HS-5 (cell line): ENCODE measurements at places on chromosomes 4 and X.

DNA sequence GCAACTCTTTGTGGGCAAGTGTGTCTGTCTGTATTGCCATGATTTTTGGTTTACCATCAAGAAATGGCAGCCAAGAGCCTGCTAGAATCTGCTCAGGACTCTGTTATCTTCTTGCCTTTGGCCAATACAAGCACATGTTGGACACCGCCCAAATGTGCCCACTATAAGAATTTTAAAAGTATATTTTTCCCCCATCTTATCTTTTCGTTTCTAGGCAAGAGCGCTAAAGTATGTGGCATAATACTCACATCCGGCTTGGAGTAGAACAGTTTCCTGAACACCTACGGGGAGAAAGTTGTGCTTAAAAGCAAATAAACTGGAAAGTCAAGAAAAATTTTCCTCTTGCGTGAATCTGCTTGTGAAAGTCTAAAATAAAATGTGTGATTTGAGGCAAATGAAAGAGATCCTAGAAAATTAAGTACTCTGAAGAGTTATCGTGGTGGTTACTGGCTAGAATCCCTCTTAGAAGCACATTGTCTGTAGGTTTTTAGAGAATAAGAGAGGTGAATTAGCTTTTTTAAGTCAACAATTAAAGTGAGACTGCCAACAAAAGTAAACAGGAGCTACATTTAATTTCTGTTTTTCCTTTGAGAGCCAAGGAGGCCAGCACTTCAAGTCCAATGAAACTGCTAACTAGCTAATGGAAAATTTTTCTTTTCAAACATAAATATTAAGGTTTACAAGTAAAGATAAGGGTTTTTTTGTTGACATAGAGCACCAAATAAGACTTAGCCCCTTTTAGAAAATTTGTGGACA lies 220.2 kb downstream of the SOWAHB start:
- no peak for DNase-seq

DNA sequence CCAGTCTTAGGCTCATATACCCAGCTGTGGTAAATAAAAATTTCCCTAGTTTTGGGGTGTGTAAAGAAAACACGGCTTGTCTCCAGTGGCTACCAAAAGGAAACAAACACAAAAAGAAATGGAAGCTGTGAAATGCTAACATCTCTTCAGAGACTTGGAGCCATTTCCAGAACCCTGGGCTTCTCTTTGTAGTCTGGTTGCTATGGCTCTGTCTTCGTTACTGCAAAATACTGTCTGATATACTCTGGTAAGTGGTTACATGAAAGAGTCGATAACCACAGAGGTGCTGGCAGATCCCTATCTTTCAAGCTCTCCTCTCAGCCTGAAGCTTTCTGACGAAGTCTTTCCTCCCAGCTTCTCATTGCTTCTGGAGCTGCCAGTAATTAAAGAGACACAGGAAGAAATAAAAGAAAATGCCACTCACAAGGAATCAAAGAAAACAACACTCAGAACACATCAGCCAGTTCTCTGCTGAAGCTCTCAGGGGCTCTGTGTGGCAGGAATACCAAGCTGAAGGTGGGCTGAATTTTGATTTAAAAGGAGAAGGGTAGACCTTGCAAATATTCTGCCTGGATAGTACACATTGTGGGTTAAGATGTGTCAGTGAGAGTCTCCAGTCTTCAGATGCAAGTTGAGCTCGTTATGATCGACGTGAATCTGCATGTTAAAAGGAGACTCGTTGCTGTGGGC lies 107.6 kb upstream of the FAM9C start:
- no peak for DNase-seq

GRCh38 chr4:25290490-25291067 lies 22.0 kb upstream of the ZCCHC4 start:
- no peak for DNase-seq

GRCh38 chr4:177400030-177400429 lies 42.2 kb downstream of the AGA start:
- no peak for DNase-seq

GRCh38 chr4:178340468-178340867 lies 898.2 kb upstream of the AGA start:
- no peak for DNase-seq

DNA sequence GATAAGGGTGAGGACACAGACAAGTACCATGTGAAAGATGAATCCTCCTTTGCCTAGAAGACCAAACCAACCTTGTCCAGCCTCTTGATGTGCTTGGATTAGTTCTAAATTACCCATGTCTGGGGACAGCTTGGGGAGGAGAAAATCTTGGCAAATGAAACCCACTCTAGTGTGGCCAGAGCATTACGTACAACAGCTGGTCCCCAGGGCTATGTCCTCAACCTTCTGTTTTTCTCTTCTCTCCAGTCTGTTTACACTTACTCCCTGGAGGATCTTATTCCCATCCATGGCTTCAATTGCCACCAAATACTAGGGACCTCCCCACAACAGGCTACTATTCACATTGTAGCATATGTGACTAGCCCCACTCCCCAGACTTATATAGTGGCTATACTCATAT lies 384.5 kb downstream of the OPHN1 start:
- DNase-seq: no peak

GRCh38 chr4:89245459-89245858 lies 62.1 kb downstream of the GPRIN3 start:
- no peak for DNase-seq

- no peak for DNase-seq
These were observed 59.0 kb downstream of the EDA start for GRCh38 chrX:69674891-69675290.

- peak; percentile 36 for DNase-seq
These were observed 113.4 kb upstream of the FAM241A start for GRCh38 chr4:112031712-112032328.

DNA sequence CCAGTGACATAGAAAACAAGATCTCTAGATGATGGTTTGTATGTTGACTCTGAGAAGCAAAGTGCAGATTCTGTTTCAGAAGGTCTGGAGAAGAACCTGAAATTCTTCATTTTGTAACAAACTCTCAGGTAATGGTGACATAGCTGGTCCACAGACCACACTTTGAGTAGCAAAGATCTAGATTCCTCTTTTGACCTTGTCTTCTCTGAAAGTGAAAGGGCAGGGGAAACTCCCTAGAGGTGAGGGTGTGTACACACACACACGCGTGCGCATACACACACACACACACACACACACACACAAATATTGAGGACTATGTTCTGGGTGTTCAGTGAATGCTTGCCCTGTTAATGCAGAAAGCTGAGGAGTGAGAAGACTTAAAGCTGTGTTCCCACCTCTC lies 110.1 kb downstream of the NHSL2 start:
- no peak for DNase-seq

- DNase-seq: no peak
These were observed 71.3 kb upstream of the CAMK2D start for GRCh38 chr4:113832803-113833202.

- no peak for DNase-seq
These were observed 131.9 kb upstream of the MSX1 start for GRCh38 chr4:4727536-4727935.

- no peak for DNase-seq
These were observed 3.9 kb downstream of the HMX1 start for GRCh38 chr4:8867624-8868320.

DNA sequence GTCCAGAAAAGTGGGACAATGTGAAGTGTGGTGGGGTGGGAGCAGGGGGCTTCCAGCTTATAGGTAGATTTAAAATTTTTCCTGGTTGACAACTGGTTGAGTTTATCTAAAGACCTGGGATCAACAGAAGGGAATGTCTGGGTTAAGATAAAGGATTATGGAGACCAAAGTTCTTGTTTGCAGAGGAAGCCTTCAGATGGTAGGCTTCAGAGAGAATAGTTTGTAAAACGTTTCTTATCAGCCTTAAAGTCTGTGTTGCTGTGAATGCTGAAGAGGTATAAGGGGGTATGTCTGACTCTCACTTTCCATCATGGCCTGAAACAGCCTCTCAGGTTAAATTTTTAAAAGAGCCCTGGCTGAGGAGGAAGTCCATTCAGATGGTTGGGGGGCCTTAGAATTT lies 20.5 kb downstream of the MGST2 start:
- no peak for DNase-seq

DNA sequence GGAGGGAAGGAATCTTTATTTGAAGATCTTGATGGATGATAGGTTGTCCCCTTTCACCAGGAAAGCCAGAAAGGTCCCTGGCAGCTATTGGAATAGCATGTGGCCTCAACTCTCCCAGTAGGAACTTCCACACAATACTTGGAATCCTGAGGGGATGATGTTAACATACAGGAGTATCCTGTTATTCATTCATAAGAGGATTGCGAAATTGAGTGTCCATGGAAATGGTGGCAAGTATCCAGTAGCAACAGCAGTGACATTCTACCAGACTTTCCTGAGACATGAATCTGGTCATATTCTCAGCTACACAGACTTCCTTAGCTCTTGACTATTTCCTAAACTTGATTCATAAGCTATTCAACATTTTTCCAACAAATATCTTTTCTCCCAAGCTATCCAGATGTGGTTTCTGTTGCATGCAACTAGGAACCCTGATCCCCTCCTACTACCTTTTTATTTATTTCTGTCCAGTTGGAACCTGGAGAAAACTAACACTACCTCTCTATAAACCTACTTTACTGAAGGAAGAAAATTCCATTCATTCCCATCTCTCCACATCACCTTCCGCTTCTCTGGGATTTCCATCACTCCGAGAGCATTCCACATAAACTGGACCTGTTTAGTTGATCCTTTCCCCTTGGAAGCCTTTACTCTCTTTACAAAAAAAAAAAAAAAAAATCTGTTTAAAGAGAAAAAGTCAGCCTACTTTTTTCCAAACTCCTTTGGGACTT lies 101.8 kb downstream of the ANXA5 start:
- DNase-seq: peak; percentile 35

DNA sequence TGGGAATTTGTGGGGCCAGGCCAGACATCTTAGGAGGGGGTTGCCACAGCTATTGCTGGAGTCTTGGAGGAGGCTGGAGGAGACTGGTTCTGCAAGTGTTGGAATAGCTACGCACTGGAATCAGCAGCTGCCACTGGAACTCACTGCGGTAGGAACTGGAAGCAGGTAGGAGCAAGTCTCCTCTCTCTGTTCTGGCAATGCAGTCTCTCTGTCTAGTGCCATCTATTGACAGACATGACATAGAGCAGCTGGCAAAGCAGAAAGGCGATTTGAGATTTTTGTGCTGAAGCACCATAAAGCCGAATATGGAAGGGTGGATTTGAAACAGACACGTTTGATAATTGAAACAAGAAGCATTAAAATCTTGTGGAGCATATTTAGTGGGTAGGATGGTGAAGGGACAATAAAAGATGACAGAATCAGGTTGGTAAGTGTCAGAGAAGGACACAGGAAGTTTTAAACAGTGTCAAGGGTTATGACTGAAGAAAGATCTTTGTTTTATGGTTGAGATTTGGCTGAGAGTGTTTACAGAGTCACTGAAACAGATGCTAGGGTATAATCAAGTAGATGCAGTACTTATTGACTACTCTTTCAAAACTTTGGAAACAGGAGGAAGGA lies 23.5 kb upstream of the SYNPO2 start:
- no peak for DNase-seq

DNA sequence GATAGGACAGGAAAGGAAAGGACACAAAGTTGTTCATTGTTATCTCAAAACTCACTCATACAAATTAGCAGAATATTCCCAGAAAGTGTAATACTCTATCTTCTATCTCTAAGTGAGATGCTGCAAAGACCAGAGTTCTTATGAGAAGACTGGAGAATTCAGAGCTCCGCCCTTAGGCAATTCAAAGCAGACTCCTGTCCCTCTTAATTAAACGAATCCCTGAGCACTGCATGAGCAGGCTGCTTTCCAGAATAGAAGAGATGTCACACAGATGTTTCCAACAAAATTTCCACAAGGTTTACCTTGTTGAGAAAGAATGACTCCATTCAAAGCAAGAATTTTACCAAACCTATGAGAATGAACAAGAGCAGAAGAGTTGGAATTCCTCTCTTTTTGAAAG lies 630.8 kb upstream of the INTU start:
- no peak for DNase-seq

- DNase-seq: no peak
These were observed 159.6 kb downstream of the PDGFC start for GRCh38 chr4:156811963-156812362.

DNA sequence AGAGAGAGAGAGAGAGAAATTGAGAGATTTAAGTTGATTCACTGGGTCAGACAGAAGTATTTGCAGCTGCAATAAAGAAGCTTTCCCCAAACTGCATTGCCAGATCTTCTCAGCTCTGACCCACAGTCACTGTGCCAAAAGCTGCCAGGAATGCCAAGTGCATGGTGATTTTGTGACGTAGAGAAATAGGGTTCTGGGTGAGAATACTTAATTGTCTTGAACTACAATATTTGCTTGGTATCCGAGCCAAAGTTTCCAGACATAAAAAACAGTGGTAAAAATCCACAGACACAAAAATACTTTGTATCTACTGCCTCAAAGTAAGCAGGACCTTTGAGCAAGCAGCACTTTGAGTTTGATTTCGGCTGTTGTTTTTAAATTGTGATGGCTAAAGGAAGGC lies 331.1 kb downstream of the GRID2 start:
- DNase-seq: no peak

- DNase-seq: no peak
These were observed 35.6 kb downstream of the TSPAN7 start for GRCh38 chrX:38596939-38597338.

DNA sequence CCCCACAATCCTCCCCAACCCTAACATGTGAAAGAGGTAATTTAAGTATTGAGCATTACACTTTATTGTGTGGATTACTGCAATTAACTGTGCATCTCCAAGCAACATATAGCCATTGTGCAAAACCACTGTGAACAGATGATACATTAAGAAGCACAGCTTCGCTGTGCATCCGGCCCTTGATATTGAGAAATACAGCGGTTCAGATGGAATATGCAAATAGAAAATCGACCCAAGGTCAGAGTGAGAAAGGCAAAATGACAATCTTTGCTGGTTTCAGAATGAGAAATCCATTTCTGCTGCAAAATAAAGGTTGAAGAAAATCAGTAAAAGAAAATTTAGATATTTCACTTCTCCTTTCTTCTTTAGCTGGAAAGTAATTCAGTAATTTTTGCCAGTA lies 805.9 kb upstream of the GRID2 start:
- no peak for DNase-seq

DNA sequence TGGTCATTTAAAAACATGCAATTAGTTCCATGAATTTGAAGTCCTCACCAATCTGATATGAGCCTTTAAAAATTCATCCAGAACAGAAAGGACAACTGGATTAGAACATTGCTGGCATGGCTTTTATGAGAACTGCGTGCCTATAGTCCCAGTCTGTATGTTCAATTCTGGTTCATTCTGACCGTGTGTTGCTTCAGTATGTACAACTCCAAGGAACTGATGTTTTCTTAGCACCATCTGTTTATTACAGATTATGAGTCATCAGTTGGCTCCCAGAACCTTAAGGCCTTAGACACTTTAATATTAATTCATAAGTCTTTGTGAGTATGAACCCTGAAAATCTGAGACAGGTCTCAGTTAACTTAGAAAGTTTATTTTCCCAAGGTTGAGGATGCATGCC lies 115.0 kb downstream of the CEP44 start:
- peak; percentile 58 for DNase-seq

DNA sequence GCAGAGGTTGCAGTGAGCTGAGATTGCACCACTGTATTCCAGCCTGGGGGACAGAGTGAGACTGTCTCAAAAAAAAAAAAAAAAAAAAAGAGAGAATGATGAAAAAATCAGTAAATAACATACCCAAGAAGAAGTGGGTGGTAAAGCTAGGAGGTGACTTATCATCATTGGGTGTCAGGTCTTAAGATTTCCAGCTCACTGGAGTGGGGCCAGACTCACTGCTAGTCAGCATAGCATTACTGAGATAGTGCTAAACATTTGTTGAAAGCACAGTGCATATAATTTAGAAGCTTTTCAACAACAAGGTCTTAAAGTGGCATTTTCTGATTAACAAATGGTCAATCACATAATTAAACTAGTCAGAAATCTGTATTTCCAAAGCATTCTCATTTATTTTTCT lies 221.8 kb upstream of the GYPA start:
- no peak for DNase-seq

GRCh38 chrX:69504626-69505612 lies 793 bp downstream of the NALF2 start:
- DNase-seq: no peak
